ENCODE measurements at places on chromosomes 5 and 9.

DNA sequence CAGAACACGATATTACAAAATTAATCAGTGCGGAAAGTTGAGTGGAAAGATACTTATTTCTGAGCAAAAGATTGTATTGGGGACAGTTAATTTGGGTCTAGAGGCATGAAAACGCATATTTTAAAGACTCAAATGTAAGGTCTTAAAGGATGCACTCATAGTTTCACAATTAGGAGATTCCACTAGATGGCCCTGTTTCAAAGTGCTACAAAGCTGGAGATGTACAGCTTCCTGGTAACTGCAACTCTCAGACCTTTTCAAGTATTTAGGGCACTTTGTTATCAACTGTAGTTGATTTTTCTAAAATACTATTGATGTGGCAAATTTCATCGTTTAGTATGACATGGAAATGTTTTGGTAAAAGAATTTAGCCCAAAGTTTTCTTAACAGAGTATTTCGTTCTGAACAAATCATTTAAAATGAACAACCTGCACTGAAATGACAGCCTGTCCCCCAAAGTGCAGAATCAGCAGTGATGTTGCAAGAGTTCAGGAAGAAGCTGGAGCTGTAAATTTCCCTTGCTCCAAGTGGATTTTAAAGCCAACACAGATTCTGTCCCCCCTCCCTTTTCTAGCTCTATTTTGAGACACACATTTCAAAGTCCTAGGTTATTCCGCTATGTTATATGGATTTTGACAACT is 16.2 kb upstream of the NDUFB6 start:
- no peak for DNase-seq

GRCh38 chr9:89592213-89592815 is 12.5 kb upstream of the GADD45G start:
- no peak for DNase-seq

GRCh38 chr5:138655530-138656190 is 80.5 kb upstream of the HSPA9 start:
- DNase-seq: no peak

- DNase-seq: peak; percentile 30
Observed at GRCh38 chr9:104927912-104928740, at the start of gene ABCA1. Gene ABCA1, minus strand, starts transcription at chr9:104928155. Its CDS starts 24,476 bp downstream, at chr9:104903679.

DNA sequence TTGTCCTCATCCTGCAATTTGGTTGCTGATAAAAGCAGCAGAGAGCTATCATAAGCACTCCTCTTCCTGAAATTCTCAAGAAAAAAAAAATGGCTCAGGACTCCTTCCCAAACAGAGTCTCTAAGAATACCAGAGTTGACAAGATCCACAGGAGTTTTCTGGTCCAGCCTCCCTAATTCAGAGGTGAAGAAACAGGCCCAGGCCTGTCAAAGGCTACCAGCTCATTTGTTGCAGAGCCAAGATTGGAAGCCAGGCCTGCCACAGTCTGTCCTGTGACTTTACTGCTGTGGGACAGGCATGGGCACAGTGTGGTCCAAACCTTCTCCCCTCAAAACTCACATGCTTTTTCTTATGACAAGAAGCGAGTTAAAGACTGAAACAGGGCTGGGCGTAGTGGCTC is 41.5 kb downstream of the NIPSNAP3B start:
- DNase-seq: no peak

DNA sequence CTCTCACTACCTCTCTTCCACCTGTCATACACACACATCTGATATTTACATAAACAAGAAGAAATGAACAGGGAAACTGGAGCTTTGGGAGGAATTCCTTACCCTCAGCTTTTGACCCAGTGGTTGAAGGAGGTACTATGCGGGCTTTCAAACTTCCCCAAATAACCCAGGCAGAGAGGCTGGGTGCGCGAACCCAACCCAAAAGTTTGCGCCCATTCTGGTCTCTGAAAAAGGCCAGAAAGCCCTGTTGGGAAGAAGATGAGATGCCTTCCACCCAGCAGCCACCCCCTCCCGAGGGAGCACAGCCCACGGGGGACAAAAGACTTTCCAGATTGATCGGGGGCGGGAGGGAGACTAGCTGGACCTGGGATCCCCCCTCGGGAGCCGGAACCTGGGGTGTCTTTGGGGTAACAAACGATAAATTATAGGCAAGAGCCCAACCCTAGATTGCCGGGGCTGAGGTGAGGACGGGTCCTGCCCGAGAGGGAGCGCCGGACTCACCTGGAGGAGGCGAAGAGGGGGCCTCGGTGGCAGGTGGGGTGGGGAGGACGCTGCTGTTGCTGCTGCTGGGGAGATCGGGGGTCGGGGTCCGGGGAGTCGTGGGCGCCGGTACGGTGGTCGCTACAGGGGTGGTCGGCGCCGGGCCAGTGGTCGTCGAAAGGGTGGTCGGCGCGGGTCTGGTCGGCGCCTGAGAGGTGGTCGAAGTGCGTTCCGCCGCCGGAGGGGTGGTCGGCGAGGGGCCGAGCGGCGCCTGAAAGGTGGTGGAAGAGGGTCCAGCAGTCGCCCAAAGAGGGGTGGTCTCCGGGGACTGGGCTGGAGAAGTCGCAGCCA is 798 bp downstream of the MEGF9 start:
- DNase-seq: no peak

- no peak for DNase-seq
Observed at GRCh38 chr5:132058646-132059042, 1.8 kb upstream of the IL3 start.

DNA sequence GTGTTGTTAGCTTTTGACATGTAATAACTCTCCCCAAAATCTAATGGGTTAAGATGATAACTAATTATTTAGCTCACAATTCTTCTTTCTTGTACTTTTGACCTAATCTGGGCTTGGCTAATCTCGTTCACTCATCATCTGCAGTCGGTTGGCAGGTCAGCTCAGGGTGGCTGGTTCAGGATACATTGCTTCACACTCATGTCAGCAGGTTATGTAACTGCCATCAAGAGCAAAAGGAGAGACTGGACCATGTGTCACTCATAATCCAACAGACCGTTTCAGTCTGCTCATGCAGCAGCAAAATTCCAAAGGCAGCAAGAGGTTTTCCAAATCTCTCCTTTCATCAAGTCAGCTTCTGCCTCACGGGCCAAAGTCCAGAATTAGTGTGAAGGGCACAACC is 998.4 kb upstream of the CTNND2 start:
- DNase-seq: no peak

GRCh38 chr5:159732220-159732619 is 184.1 kb upstream of the ADRA1B start:
- no peak for DNase-seq

- no peak for DNase-seq
Observed at GRCh38 chr5:1512541-1513291, 11.0 kb downstream of the LPCAT1 start.

- no peak for DNase-seq
Observed at GRCh38 chr5:77843570-77844372, 67.6 kb upstream of the TBCA start.

- no peak for DNase-seq
Observed at GRCh38 chr9:33227008-33227398, 13.0 kb upstream of the SPINK4 start.

- DNase-seq: no peak
Observed at GRCh38 chr9:35757226-35757891, 3.3 kb upstream of the MSMP start.

- DNase-seq: no peak
Observed at GRCh38 chr5:178265746-178266145, 33.1 kb upstream of the PHYKPL start.

DNA sequence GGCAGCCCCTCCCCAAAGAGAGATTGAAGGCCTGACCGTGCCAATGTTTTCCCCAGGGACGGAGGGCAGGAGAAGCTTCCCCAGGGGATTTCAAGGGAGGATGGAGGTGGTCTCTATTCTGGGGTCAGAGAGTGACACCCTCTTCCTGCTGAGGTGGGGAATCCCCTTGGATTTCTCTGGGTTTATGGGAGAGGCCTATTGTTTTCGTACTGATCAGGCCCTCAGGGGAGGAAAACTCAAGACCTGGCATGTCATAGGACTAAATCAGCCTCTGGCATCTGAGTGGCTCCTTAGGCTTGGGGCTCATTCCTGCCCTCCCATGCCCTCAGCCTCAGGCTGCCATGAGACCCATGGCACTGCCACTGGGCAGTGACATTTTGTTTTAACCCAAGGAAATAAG is 44.6 kb downstream of the IRF1 start:
- DNase-seq: no peak

- DNase-seq: no peak
Observed at GRCh38 chr5:161895514-161895913, 47.6 kb downstream of the GABRA1 start.

DNA sequence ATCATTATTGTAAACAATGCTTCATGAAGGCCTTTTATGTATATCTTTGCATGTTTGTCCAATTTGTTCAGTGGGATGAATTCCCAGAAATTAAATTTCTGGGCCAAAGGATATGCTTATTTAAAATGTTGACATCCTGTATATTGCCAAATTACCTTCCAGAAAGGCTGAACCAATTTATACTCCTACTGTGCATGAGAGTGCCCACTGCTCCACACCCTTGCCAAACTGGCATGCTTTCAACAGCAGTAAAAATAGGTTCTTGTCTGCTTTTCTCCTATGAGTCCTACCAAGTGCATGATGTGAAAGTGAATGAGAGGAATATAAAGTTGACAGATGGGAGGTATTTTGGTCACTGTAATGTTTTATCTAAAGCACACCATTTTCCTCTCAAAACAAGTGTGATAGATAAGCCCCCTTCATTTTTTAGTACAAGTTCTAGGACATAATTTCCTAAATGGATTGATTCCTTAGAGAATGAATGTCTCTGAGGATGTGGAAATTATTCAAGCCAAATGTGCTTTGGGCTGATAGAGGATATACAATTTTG is 70.5 kb upstream of the ERBIN start:
- no peak for DNase-seq

GRCh38 chr5:72747826-72748225 is 68.6 kb upstream of the TNPO1 start:
- DNase-seq: no peak

- no peak for DNase-seq
Observed at GRCh38 chr9:78547831-78548230, 250.9 kb downstream of the PSAT1 start.

GRCh38 chr5:111229221-111229835 is 5.1 kb downstream of the CAMK4 start:
- DNase-seq: no peak

DNA sequence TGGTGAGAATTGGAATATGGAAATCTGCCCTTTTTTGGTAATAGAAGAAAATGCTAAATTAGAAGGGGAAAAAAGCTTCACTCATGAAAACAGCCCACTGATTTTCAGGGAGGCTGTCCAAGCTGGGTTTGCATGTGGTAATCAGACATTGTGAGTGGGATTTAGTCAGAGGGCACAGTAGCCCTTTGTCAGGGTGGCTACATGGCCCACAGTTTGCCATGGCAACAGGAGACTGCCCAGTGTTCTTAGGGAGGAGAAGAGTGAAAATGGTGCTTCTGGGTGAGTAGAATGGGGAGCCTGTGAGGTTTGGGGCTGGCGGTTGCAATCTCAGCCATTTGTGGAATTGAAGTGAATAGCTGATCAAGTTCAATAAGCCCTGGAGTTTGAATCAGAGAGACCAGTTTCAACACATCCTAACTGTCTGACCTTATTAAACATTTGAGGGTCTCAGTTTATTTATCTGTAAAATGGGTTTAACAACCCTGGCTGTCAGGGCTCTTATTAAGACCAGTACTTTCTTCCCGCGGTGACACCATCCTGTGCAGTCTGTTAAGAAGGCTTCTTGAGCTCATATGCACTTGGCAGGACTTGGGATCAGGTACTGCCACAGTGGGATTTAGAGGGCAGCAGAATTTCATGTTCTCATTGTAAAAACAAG is 107.6 kb upstream of the TNC start:
- no peak for DNase-seq

GRCh38 chr5:14286007-14286406 is 142.9 kb downstream of the TRIO start:
- DNase-seq: no peak

- DNase-seq: no peak
Observed at GRCh38 chr5:115875447-115875846, 33.7 kb downstream of the AP3S1 start.

DNA sequence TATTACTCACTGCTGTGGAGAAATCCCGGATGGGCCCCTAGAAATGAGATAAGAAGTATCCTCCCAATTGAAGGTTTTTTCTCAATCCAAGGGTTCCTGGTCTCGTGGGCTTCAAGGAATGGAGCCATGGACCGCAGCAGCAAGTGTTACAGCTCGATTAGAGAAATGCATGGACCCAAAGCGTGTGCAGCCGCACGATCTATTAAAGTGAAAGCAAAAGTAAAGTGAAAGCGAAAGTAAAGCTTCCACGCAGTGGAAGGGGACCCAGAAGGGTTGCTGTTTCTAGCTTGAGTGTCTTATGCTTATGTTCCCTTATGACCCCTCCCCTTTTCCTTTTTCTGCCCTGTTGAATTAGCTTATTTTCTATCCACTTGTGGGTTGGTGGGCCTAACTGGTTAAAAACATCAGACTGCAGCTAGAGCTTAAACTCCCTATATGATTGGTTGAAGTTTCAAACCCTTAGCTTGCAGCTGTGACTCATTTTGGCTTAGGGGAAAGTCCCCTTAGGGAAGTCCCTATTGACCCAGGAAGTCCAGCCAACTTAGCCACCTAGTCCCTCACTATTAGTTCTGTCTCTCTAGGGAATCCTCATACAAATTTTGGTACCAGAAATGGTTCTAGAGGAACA is 1111.8 kb downstream of the TAF11L14 start:
- no peak for DNase-seq

DNA sequence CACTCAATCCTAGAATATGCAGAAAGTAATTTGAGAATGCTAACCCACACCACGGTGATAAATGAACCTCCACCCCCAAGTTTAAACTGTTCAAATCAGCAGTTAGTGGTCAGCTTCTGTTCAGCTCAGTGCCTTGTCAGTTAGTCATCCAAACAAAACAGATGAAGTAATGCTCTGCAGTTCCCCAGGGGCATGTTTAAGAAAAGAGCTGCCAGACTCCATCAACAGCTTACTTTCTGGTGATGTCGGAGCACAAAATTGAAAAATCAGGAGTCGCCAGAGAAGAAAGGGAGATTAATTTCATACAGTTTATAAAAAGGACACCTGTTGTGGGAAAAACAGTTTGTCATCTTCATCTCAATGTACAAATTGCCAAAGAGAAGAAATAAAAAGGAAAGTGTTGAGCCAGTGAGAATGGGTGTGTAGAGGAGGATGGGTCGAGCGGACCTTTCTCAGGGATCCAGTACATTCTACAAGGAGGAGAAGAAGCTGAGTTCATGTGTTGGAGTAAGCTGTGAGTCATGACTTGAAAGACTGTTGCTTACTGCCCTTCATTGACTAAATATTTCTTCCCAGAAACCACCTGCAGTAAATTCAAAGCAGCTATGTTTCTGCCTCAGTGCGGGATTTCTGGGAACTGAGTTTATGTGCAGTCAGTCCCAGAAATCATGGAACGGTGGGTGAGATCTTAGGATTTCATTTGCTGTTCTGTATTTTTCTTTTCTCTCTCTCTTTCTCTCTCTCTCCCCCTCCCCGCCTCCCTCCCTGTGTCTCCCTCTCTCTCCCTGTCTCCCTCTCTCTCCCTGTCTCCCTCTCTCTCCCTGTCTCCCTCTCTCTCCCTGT is 13.7 kb downstream of the TRIO start:
- DNase-seq: no peak

GRCh38 chr5:2832394-2832793 is 80.9 kb upstream of the IRX2 start:
- DNase-seq: no peak

GRCh38 chr9:10274175-10274574 is 338.6 kb downstream of the PTPRD start:
- no peak for DNase-seq

GRCh38 chr5:11182441-11183080 is 421.5 kb upstream of the DAP start:
- no peak for DNase-seq
